ENCODE measurements at places on chromosomes 5 and 9. TPM values are rescaled to one million over a fixed set of nuclear protein-coding genes. Genes with fewer than 3 reads are reported as not detected.

The DDX46 gene
- total RNA-seq = 56.7 TPM

The TRIM7 gene
- 1.9 TPM for total RNA-seq

The BNC2 gene
- total RNA-seq = not detected

The BAAT gene
- total RNA-seq = not detected

The GARIN3 gene
- total RNA-seq = not detected

The GFI1B gene
- not detected for total RNA-seq

The KLHL9 gene
- 18.0 TPM for total RNA-seq

The SLC6A19 gene
- total RNA-seq = not detected

The CHD1 gene
- 47.5 TPM for total RNA-seq

The TAF11L5 gene
- total RNA-seq = not detected

The HEMGN gene
- 0.53 TPM for total RNA-seq

The KCTD16 gene
- total RNA-seq = not detected

The ORM1 gene
- total RNA-seq = not detected

The DMRT3 gene
- not detected for total RNA-seq

The PHAX gene
- total RNA-seq = 31.5 TPM
